ENCODE measurements at places on chromosomes 11 and 22.

DNA sequence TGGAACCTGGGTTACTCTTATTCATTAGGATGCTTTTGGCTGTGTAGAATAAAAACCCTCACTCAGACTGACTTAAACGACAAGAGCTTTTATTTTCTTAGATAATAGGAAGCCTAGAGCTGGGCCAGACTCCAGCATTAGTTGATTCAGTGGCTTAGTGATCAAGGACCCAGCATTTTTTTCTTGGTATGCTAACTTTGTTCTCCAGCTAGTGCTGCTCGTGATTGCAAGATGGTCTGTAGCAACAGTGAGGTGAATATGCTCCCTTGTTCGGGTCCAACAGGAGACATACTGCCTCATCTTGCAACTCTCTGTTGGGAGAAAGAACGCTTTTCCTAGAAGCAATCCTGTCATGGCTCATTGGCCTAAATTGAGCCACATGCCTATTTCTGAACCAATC, 33.4 kb downstream of the INSC start:
- no peak for DNase-seq

- peak; percentile 78 for DNase-seq
Observed at GRCh38 chr11:72240461-72241290, 3.3 kb downstream of the PHOX2A start.

- no peak for DNase-seq
Observed at GRCh38 chr11:22786475-22786874, 43.1 kb downstream of the SVIP start.

- no peak for DNase-seq
Observed at GRCh38 chr11:120811731-120812130, 212.2 kb upstream of the TBCEL start.

- no peak for DNase-seq
Observed at GRCh38 chr11:105609341-105609781, 512 bp upstream of the GRIA4 start.

GRCh38 chr11:108338750-108339149, 115.9 kb downstream of the ATM start:
- DNase-seq: no peak

- DNase-seq: no peak
Observed at GRCh38 chr11:100240025-100240539, 447.0 kb upstream of the ARHGAP42 start.

DNA sequence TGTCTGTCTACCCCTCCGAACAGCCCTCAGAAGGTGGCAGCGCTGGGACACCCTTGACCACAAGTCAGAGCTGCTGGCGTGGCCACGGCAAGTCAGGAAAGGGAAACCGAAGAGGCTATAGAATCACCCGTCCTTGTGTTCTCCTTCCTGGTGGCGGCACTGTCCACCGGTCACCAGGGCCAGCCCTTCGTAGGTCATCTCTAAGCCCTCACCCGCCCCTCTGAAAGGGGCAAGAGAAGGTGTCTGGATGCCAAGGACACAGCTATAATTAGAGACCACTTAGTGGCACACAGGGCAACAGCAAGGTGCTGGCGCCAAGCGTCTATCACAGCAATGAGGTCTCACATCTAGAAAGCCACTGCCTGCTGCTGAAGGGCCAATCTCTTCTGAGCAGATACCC, 320.9 kb downstream of the SHANK2 start:
- no peak for DNase-seq

DNA sequence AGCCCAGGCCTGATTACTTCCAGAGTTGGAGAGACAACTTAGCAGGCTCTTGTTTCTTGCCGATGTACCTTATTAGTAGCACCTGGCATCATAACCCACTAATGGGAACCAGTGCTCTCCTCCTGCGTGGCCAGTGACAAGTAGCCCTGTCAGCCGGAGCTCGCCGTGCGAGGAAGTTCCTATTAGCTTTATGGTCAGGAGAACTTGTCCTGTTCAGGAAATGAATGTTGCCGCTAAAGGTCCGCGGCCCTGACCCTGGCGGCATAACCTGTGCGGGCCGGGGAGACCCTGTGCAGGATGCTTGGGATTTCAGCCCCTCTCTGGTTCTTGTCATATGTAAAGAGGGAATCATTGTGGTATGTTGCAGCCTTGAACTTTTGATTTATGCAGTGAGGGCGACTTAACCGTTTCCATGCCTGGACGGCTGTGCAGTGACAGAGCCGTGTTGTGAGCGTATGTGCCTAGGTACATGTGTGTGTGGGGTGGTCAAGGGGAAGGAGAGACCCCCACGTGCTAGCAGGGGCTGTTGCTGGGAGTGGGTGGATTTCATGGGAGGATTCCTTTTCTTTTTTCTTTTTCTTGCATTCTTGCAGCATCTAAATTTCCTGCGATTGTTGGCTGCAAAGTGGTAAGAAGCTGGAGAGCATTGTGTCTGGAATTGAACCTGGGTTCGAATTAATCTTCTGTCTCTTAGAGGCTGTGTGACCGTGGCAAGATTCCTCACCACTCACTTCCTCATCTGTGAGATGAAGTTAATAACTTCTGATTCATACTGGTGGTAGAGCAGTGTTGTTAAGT, 15.2 kb downstream of the ZBTB16 start:
- DNase-seq: no peak

GRCh38 chr11:125952973-125953372, 7.1 kb downstream of the VSIG10L2 start:
- DNase-seq: no peak

DNA sequence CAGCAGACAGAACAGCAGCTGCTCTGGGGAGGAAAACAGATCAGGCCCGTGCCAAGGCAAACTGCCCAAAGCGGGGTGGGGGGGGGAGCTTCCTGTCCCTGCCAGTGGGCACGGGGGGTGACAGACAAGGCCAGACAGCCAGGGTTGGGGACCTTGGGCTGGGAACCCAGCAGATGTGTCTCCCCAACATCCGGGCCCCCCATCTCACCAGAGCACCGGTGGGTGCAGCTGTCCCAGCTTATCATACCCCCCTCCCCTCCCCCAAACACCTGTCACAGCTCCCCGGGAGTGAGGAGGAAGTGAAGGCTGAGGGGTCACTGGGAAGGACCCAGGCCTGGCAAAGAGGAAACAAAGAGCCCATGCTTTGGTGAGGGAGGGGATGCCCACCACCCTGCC, 1.3 kb downstream of the PPP1R14B start:
- DNase-seq: no peak

DNA sequence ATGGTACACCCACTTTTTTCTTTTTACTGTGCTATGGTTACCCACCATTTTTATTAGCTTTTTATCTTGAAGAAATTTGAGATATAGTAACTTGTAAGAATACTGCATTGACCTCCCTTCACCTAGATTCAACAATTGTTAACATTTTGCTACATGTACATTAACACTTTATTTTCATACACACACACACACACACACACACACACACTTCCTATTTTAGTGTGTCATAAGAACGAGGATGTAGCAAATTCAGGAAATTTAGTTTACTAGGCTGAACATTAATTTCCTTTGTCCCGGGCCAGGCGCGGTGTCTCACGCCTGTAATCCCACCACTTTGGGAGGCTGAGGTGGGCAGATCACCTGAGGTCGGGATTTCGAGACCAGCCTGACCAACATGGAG, 1.1 kb upstream of the ATP6V1E1 start:
- no peak for DNase-seq

DNA sequence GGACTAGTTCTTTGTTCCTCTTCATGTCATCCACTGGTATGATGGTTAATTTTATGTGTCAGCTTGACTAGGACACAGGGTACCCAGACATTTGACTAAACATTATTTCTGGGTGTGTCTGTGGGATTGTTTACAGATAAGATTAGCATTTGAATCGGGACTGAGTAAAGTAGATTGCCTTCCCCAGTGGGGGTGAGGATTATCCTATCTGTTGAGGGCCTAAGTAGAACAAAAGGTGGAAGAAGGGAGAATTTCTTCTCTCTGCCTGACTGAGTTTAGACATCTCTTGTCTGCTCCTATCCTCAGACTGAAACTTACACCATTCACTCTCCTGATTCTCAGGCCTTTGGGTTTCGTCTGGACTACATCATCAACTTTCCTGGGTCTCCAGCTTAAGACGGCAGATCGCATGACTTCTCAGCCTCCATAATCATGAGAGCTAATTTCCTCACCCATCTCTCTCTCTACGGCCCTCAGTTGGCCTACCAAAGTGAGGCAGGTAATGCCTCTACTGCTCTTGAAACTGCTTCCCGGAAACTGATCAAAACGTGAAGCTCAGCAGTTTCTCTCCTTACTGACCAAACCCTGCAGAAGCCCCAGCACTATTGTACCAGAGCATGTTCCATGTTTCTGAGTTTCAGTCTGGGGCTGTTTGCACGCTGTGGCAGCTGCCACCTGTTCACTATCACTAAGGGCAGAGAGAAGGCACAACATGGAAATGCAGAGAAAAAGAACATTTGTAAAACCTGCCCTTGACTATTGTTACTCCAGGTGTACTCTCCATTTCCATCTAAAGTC, 95.4 kb downstream of the NXPE2 start:
- DNase-seq: no peak

DNA sequence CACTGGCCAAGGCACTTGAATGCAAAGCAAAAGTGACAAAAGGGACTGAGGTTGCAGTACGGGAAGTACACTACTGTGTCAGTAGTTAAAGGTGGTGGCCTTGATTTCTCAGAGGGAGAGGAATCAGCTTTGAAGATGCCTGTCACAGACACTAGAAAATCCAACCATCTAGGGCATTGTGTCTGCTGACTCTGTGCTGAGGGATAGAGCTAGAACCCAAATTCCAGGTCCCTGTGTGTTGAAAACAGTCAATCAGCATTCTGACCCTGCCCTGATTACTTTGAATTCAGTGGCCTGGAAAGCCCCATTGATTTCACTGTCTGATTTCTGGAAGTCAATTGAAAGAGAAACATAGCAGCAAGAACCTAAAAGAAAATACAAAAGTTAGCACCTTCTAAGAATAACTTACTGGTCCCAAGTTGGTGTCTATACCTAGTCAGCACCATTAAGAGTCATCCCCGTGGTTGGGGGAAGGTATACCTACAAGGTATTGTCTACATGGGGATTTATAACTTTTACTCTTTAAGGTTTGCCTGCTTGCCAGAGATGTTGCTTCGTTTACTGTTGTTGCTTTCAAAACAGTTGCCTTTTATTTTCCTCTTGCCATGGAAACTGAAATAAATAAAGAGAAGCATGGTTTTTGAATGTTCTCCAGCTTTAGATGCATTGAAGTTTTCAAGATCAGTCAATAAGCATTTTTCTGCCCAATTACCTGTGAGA, 97.3 kb downstream of the PDHX start:
- DNase-seq: no peak

- DNase-seq: no peak
Observed at GRCh38 chr11:114168691-114169090, 109.2 kb downstream of the ZBTB16 start.

DNA sequence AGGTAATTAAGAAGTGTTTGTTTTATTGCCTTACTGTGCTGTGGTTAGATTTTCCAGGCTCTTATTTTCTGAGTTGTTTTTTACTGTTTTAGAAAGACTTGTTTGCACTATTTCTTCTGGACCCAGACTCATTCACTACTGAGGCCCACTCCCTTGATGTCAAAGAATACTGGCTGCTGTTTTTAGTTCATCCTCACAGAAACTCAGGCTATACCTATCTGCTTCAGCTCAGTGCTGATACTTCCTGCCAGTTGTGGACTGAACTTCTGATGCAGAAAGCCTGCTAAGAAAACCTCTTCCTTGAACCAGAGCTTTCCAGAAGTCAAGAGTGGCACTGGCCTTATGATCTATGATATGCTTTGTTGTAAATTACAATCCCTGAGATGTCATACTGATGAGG, 15.9 kb upstream of the PIK3IP1 start:
- no peak for DNase-seq
